ENCODE measurements at places on chromosomes 1 and 21. TPM values are rescaled to one million over a fixed set of nuclear protein-coding genes. Genes with fewer than 3 reads are reported as not detected.

The FAAP20 gene
- 59.9 TPM for total RNA-seq

The AMY2A gene
- total RNA-seq, result 2.8 TPM

The LIPI gene
- total RNA-seq, result not detected

The CATSPERE gene
- total RNA-seq, result 2.2 TPM

The TNFRSF9 gene
- total RNA-seq, result 0.42 TPM

The SLX9 gene
- total RNA-seq, result 29.6 TPM

The GLMN gene
- total RNA-seq, result 9.9 TPM

The CCDC30 gene
- 2.3 TPM for total RNA-seq

The PWP2 gene
- total RNA-seq, result 3.8 TPM

The NTNG1 gene
- 1.8 TPM for total RNA-seq

The ELF3 gene
- 0.27 TPM for total RNA-seq

The EXTL2 gene
- 19.0 TPM for total RNA-seq

The LMX1A gene
- 0.84 TPM for total RNA-seq

The KCNQ4 gene
- total RNA-seq, result 7.2 TPM

The DRAXIN gene
- 0.21 TPM for total RNA-seq

The RNU1-1 gene
- 8,154 TPM for total RNA-seq

The PAQR6 gene
- total RNA-seq, result 0.81 TPM

All from aorta (tissue), 5 donors.